BJ (cell line): ENCODE measurements at places on chromosomes 3 and 15. TPM values are rescaled to one million over a fixed set of nuclear protein-coding genes. Genes with fewer than 3 reads are reported as not detected.
A peak's percentile ranks its signal among the peaks of the same experiment; 100 is the strongest.

DNA sequence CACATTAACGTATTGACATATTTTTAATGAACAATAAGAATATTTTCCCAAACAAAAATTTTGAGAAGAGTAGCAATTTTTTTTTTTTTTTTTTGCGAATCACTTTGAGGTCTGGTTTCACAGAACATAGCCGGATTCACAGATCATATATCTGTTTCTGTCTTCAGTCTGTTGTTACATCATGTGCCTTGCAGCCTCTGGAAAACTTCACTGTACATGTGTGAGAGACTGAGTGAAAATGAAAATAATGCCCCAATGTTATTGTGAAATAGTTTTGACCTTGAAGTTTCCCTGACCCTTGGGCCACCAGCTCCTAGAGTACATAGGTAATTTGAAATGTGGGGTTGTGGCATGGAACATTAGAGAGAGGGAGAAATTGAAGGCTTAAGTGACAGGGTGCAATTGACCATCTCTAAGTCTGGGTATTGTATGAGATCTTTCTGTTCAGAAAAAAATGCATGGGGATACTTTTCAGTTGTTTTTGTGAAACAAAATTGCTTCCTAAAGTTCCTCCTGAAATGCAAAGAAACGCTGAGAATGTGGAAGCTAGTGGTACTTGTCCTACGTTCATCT is 14.0 kb downstream of the ITPR1 start:
- no peak for DNase-seq

Gene ZDHHC23
- polyA plus RNA-seq: 2.1 and 2.5 TPM in 2 replicates

DNA sequence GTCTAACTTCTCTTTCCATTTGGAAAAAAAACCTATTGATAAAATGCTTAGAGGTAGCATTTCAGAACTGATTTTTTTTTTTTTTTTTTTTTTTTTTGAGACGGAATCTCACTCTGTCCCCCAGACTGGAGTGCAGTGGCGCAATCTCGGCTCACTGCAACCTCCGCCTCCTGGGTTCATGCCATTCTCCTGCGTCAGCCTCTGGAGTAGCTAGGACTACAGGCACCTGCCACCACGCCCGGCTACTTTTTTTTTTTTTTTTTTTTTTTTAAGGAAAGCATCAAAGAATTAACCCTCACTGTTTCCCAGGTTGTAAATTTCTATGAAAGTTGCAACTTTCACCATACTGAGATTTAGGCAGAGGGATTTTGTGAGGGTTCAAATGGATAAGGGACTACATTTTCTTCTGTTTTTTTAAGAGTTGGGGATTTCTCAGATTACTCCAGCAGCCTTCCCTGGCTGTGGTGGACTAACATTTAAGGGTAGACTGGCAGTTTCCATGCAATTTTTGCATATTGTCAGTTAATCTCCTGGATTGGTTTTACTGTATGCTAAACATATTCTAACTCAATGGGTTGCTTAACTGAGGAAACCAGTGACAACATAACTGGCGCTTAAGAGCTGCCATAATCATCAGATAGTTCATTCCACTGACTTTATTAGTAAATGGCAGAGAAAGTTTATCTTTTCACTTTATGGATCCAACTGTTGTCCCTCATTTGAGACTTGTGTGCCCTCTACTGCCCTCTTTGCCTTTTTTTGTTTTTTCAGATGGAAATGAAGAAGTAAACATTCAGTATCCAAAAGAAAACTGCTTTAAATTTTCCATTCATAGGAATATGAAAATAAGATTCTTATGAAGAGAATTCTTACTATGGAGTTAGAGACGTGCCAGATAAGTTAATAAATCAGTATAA is 93.7 kb downstream of the NPTN start:
- DNase-seq: no peak

Gene POLQ
- polyA plus RNA-seq: 1.0 and 2.5 TPM in 2 replicates

GRCh38 chr15:32879980-32880379 is 162.2 kb downstream of the GREM1 start:
- DNase-seq: no peak

Gene LDHAL6B
- not detected in 2 replicates for polyA plus RNA-seq

DNA sequence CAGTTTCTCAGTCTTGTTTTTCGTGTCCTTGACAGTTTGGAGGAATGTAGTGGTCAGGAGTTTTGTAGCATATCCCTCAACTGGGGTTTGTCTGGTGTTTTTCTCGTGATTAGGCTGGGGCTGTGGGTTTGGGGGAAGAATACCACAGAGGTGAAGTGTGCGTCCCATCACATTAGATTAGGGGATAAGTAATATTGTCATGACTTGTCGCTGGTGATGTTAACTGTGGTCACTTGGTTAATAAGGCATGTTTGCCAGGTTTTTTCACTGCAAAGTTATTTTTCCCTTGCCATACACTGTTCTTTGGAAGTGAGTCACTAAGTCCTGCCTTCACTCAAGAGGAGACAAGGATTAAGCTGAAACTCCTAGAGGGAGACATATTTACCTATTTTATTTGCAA is 39.1 kb downstream of the PAK2 start:
- peak; percentile 84 for DNase-seq

Gene TRA2B
- 129 and 163 TPM in 2 replicates for polyA plus RNA-seq

- no peak for DNase-seq
Measured at GRCh38 chr3:108073764-108074431, 16.9 kb downstream of the CD47 start.

GRCh38 chr15:26662283-26662682 is 110.6 kb downstream of the GABRB3 start:
- DNase-seq: no peak

GRCh38 chr15:99736702-99737101 is 3.5 kb upstream of the LYSMD4 start:
- no peak for DNase-seq

Gene IVD
- polyA plus RNA-seq: 48.6 and 63.9 TPM in 2 replicates

GRCh38 chr15:89648106-89649012 is 6.9 kb downstream of the KIF7 start:
- DNase-seq: no peak

Gene ALDH1A2
- polyA plus RNA-seq: 0.29 and 0.50 TPM in 2 replicates

GRCh38 chr15:50289749-50290148 is 24.2 kb upstream of the HDC start:
- DNase-seq: no peak

DNA sequence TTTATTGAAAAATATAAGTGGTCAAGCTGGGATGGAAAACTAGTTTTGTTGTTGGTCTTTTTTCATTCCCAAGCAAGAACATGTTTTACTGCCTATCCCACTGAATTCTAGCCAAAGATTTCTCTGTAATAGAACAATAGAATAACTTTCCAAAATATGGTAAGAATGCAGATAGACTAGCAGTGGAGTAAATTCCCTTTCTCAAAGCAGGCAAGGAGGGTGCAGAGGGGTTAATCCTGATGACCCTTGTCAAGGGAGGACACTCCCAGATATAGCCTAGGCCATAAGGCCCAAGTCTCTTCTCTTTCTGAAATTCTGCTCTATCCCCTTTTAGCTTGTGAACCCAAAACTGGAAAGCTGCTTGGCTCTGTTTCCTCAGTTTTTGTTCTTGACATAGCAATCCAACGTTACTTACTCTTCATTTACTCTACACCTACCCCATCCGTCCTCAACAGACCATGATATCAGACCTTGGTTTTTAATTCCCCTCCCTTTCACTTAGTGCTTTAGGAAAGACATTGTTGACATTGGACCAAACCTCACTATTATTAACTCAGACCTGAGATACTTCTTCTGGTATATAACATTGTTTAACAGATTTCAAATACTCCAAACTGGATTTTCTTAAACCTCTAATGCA is 453.6 kb upstream of the THBS1 start:
- DNase-seq: no peak

DNA sequence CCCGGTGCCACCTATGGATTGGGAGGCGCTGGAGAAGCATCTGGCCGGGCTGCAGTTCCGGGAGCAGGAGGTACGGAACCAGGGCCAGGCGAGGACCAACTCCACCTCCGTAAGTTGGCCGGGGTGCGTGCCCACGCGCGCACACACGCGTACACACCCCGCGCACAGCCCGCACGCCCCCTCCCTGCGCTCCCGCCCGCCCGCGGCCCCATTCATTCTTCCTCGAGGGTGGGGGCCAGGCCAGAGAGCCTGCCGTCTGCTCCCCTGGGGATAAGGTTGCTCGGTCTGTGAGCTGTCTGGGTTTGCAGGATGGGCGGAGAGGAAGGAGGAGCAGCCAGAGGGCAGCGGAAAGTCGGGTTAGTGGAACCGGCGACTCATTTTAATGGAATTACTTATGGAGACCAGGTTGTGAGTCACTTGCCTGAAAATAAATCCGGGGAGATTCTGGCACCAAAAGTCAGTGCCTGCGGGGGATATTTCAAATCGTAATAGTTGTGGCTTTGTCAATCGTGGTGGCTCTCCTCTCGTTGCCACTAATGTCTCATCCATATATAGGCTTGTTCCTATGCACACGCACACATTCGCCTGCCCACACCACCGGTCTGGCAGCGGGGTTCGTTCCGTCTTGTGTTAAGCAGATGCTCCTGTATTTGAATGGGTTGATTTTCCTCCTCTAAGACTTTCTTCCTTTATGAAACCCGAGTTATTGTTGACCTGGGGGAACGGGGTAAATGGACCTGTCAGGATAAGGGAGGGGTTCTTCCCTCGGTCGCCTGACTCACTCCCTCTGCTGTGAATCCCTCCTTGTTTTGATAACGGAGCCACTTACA is 223.4 kb upstream of the IL12A start:
- peak; percentile 98 for DNase-seq

- DNase-seq: no peak
Measured at GRCh38 chr15:79130535-79131130, 40.1 kb upstream of the RASGRF1 start.

Gene MST1R
- 0.17 and 0.64 TPM in 2 replicates for polyA plus RNA-seq

DNA sequence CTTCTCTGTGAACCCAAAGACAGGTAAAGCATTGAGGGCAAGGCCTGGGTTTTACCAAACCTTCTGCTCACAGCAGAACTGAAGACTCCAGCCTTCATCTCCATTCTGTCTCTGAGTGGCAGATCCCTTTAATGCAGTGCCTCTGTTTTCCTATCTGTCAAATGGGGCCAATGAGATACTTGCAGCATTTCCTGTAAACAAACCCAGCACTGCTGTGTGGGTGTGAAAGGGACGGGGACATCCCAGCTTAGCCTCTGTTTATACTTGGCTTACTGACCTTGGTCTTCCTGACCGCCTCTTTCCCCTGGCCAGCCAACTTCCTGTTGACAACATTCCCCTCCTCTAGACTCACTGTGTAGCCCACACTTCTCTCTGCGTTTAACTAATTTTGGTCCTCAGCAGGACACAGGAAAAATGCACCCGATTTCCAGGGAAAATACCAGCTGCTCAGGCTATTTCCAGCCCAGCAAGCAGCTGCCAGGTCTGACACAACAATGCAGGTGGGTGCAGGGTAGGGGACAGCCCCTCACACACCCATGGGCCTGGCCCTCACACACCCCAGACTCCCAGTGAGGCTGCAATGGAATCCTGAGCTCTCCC is 105.9 kb upstream of the HERC1 start:
- peak; percentile 71 for DNase-seq

GRCh38 chr3:14391033-14391432 is 11.4 kb upstream of the SLC6A6 start:
- peak; percentile 74 for DNase-seq

DNA sequence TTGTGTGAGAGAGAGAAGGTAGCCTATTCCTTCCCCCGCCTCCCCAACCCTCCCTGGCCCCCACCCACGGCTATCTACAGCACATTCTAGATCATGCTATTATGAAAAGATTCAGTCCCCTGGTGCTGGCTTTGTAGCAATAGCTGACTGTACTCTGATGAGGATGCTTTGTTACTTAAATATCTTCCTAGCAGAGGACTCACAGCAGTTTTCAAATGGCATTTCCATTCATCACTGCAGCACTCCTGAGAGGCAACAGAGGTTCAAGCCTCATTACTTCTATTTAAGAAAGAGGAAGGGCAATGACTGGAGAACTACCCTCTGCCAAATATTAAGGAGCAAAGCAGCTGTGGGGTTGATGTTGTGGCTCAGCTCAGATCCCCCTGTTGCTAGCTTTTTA is 61.0 kb downstream of the LRRN1 start:
- DNase-seq: no peak

Gene CORO2B
- 5.1 and 7.7 TPM in 2 replicates for polyA plus RNA-seq

- no peak for DNase-seq
Measured at GRCh38 chr3:56297281-56297840, 170.9 kb downstream of the ERC2 start.

DNA sequence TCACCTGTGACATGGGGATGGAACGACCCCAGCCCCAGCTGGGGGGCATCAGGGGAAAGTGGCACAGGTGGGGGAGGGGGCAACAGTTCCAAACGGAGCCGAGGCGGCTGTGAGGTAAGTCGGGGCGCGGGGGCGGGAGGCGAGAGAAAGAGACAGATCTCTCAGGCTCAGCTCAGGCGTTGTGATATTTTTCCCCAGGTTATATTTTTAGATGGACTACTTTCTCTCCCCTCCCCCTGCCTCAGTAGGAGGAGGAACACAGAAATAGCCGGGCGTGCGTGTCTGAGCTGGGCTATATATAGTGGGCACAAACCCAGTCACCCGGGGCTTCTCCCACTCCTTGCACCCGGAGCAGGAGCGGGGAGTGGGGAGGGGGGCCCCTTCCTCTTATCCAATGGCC is 91.0 kb upstream of the LINGO1 start:
- DNase-seq: no peak

DNA sequence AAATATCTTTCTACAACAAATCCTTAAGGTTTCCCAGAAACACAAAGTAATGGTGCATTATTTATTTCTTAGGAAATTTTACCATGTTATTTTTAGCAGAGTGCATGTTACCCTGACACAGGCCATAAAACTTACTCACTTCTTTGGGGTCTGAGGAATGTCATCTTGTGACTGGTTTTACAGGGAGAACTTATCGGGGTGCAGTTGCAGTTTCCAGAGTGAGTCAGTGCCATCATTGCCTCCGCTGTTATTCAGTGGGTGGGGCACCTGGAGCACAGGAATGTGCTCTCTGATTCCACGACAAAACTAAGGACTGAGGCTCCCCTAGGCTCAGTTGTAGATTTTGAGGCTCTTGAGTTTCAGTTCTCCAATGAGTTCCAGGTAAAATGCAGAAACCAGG is 11.1 kb upstream of the GREM1 start:
- peak; percentile 78 for DNase-seq

GRCh38 chr3:109888026-109888425 is 550.7 kb upstream of the DPPA4 start:
- DNase-seq: no peak

DNA sequence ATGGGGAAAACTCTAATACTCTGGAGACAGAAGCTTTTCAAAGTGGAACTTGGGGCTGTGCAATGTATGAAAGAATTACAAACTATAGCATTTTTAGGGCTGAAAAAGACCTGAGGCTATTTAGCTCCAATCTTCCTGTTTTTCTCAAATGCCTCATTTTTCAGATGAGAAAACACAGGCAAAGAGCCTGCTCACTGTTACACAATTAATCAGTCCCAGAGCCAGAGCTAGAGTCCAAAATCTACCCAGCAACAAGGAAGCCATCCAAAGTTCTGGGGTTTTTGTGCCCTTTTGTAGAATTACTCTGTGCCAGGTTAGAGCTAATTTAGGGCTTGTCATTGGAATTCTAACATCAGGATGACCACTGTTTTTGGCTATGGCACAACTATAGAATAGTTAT is 45.5 kb downstream of the GPR149 start:
- DNase-seq: no peak
